Activated CD4-positive, alpha-beta T cell treated with anti-CD3 and anti-CD28 coated beads, Interleukin-2, amount 10 ng/mL, durations not matched to agents 7 days and 5 days (primary cell): ENCODE measurements at places on chromosomes 6 and 20. TPM values are rescaled to one million over a fixed set of nuclear protein-coding genes. Genes with fewer than 3 reads are reported as not detected.

DNA sequence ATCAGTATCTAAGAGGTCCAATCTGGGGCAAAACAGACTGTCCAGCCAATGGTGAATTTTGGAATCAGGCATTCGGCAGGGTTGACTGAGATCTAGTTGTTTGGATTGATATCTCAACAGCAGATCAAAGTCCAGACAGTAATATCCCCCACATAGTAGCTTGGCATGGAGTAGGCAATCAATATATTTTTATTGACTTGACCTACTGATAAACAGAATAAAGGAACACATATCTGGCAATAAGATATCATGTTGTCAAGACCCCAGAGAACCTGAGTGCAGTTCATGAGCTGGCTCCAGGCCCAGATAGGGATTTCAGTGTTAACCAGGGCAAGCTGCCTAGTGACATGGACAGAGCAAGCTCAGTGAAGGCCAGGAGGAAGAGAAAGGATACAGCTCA, 34.4 kb downstream of the TNFAIP3 start:
- no peak for DNase-seq
- no peak overlapping the region for H3K27ac ChIP-seq
- H3K4me1 ChIP-seq = peaks cover 29% of the 10 kb centered on the region
- H3K36me3 ChIP-seq = no peaks in the 10 kb centered on the region

GRCh38 chr6:113328886-113329381, 528.2 kb upstream of the MARCKS start:
- no peaks in the 10 kb centered on the region for H3K36me3 ChIP-seq
- no peaks in the 10 kb centered on the region for H3K4me1 ChIP-seq
- no peak overlapping the region for H3K27ac ChIP-seq
- H3K4me3 ChIP-seq = no peak overlapping the region

GRCh38 chr20:35695245-35695749, 3.9 kb downstream of the NFS1 start:
- no peak for DNase-seq
- no peak overlapping the region for H3K4me3 ChIP-seq
- H3K27me3 ChIP-seq = no peaks in the 10 kb centered on the region

DNA sequence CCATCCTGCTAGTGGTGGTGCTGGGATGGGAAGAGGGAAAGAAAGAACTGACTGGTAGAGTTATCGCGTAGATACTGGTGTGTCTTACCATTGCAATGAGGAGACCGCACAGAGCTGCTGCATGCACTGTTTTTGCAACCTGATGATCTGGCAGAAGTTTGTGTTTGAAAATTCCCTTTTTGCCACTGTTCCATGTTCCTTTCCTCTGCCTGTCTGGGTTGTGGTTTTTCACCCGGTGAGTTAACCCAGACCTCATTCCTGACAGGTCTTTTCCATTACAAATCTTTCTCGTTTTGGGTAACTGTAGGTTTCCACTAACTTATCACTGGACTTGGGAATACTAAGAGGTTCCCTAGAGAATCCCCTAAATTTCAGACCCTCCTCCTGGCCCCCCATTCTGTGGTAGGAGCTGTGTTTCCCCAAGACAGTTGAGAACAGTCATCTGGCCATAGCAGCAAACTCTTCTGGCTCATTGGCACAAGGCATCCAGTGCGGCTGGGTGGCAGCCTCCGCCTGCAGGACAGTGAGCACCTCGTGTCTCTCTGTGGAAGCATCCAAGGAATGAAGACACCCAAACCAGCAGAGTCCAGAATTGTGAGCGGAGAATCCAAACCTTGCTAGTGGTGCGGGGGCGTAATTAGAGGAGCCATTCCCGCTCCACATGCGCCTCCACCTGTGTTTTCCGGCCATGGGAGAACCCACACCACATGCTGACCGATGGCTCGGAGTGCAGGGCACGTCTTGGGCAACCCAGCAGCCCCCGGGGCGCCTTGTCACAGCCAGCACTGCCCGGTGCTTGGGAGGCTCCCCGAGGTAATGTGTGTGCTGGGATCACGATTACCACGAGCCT, 32.8 kb downstream of the ERMARD start:
- peaks cover 4% of the 10 kb centered on the region for H3K27me3 ChIP-seq
- no peak overlapping the region for H3K27ac ChIP-seq
- H3K36me3 ChIP-seq = peaks cover 16% of the 10 kb centered on the region
- H3K4me3 ChIP-seq = no peak overlapping the region

DNA sequence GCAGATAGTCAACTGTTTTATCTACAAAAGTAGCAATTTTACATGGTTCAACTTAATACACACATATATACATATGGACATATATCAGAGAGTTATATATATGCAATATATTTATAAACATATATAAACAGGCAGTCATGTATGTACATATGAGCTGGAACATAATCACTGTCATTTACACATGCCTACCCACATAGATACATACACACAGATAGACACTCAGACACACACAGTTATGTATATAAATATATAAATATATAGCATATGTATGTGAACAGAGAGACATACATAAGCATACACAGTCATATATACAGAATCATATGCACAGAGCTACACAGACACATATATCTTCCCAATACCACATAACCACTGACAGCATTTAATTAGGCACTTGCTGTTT, 2.2 kb downstream of the WFDC5 start:
- no peak for DNase-seq
- H3K36me3 ChIP-seq = no peaks in the 10 kb centered on the region
- no peak overlapping the region for H3K27ac ChIP-seq

GRCh38 chr6:146770965-146771735, 172.4 kb downstream of the ADGB start:
- H3K36me3 ChIP-seq = no peaks in the 10 kb centered on the region
- H3K4me3 ChIP-seq = peak overlapping the region; percentile 35

- H3K4me1 ChIP-seq = no peaks in the 10 kb centered on the region
- no peak overlapping the region for H3K4me3 ChIP-seq
- no peaks in the 10 kb centered on the region for H3K27me3 ChIP-seq
- H3K27ac ChIP-seq = no peak overlapping the region
- no peaks in the 10 kb centered on the region for H3K36me3 ChIP-seq
These were observed 636.1 kb downstream of the KIF16B start for GRCh38 chr20:15937179-15937578.

GRCh38 chr20:24913076-24913628, 35.9 kb upstream of the CST7 start:
- no peaks in the 10 kb centered on the region for H3K4me1 ChIP-seq
- DNase-seq = no peak
- no peaks in the 10 kb centered on the region for H3K36me3 ChIP-seq
- H3K27ac ChIP-seq = no peak overlapping the region
- no peaks in the 10 kb centered on the region for H3K27me3 ChIP-seq

DNA sequence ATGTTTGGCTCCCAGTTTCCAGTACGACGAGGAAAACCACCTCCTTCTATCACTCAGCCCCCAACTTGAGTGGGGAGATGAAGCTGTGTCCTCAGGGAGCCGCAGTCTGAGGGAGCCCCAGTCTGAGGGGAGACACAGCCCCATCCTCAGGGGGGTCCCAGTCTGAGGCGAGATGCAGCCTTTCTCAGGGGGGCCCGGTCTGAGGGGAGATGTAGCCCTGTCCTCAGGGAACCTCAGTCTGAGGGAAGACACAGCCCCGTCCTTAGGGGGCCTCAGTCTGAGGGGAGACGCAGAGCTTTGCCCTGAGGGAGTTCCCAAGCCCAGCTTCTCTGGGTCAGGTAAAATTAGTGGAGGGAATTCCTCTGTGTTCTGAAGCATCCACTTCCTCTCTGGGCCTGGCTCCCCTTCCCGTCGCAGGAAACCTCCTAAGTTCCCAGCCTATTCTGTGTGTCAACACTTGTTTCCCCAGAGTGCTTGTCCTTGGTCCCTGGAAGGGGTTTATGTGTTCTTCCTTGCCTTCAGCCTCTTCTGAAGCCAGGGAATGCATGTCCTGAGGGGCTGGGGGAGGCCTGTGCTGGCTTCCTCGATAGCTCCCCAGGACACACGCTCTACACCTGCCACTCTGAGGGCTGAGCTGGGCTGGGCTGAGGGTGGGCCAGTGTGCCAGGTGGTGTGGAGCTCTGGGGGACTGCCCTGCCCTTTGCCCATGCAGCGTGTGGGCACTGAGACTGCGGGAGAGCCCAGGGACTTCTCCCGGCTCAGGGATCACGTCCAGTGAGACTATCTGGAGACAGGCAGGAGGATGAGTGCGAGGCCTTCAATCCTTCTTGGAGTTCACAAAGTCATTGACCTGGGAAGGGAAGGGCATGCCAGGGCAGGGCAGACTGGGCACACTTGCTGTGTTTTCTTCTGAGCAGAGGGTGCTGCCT, 55.4 kb downstream of the VEGFA start:
- no peak overlapping the region for H3K27ac ChIP-seq
- no peak overlapping the region for H3K4me3 ChIP-seq
- H3K27me3 ChIP-seq = peaks cover 14% of the 10 kb centered on the region
- DNase-seq = no peak

- no peak for DNase-seq
- peak overlapping the region; percentile 22 for H3K27ac ChIP-seq
- no peak overlapping the region for H3K4me3 ChIP-seq
- peaks cover 28% of the 10 kb centered on the region for H3K36me3 ChIP-seq
- H3K4me1 ChIP-seq = peaks cover 62% of the 10 kb centered on the region
These were observed 174.7 kb downstream of the BACH2 start for GRCh38 chr6:90121982-90122381.

- H3K4me1 ChIP-seq = no peaks in the 10 kb centered on the region
- H3K27ac ChIP-seq = no peak overlapping the region
- H3K27me3 ChIP-seq = no peaks in the 10 kb centered on the region
- DNase-seq = no peak
- H3K36me3 ChIP-seq = no peaks in the 10 kb centered on the region
These were observed 271.1 kb downstream of the SAMD5 start for GRCh38 chr6:147779624-147780023.

GRCh38 chr6:37259191-37259590, 1.2 kb upstream of the TMEM217 start:
- peak overlapping the region; percentile 88 for H3K27ac ChIP-seq
- no peak for DNase-seq
- peak overlapping the region; percentile 87 for H3K4me3 ChIP-seq
- H3K27me3 ChIP-seq = no peaks in the 10 kb centered on the region
- H3K4me1 ChIP-seq = peaks cover 60% of the 10 kb centered on the region
- H3K36me3 ChIP-seq = peaks cover 19% of the 10 kb centered on the region

DNA sequence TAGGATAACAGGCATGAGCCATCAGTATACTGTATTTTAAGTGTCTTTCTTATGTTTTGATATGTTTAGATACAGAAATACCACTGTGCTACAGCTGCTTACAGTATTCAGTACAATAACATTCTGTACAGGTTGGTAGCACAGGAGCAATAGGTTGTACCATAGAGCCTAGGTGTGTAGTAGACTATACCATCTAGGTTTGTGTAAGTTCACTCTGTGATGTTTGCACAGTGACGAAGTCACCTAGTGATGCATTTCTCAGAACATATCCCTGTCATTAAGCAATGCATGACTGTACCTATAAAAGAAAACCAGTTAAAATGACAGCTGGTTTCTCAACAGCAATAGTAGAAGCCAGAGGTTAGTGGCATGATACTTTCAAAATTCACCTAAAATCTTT, 3.0 kb upstream of the ZBTB24 start:
- DNase-seq = no peak
- H3K36me3 ChIP-seq = peaks cover 15% of the 10 kb centered on the region
- H3K27me3 ChIP-seq = peaks cover 3% of the 10 kb centered on the region
- H3K4me1 ChIP-seq = peaks cover 34% of the 10 kb centered on the region

GRCh38 chr20:52805843-52806242, 166.3 kb upstream of the TSHZ2 start:
- DNase-seq = no peak
- H3K4me3 ChIP-seq = no peak overlapping the region
- peaks cover 7% of the 10 kb centered on the region for H3K27me3 ChIP-seq
- no peaks in the 10 kb centered on the region for H3K36me3 ChIP-seq
- no peaks in the 10 kb centered on the region for H3K4me1 ChIP-seq

DNA sequence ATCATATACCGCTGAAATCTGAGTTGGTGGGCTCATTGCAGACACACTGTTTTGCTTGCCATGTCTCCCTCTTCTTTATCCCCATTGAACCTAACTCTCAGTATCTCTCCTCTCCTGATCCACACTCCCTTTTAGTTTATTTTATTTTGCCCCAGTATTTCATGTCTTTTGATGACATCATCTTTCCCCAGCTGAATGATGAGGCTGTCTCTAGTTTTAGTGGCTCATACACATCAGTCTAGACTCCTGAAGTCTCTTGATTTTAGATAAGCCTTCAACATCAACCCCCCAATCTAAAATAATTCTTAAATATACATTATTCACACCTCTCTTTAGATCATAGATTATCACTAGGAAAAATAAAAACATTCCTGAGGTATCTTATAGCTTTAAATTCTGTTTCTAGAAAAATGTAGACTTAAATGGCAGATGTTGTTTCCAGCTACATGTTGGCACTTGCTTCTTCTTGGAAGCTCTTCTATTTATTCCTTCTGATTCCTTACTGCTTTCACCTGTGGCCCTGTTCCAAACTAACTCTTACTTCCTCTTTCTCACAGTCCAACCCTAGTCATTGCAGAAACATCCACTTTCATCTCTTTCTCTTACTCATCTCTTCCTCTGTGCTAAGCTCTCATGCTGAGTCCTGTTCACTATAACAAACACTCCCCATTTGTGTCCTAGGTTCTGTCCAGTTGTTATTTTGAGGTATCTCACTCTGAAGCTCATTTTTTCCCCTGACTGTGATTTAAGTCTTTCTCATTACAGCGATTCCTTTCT, 191.9 kb upstream of the SLC35B3 start:
- no peaks in the 10 kb centered on the region for H3K36me3 ChIP-seq
- H3K27ac ChIP-seq = no peak overlapping the region
- no peak overlapping the region for H3K4me3 ChIP-seq
- no peaks in the 10 kb centered on the region for H3K27me3 ChIP-seq
- DNase-seq = no peak

DNA sequence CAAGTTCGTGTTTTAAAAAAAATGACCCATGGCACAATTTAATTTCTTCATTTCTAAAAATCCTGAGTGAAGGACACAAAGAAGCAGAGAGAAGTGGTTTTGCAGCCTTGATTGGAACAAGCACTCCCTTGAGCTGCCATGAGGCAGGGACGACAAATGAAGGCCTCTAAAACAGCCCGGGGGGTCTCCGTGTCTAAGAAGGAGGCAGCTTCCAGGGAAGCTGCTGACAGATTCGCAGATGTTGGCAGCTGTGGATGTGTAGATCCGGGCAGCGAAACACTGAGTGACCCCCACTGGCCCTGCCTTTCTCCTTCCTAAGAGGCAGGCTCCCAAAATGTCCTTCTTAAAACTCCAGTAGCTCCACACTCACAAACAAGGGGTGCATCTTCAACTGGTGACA, 9.6 kb upstream of the LBP start:
- no peaks in the 10 kb centered on the region for H3K36me3 ChIP-seq
- no peak for DNase-seq
- no peak overlapping the region for H3K27ac ChIP-seq
- H3K27me3 ChIP-seq = peaks cover 13% of the 10 kb centered on the region

- peaks cover 24% of the 10 kb centered on the region for H3K4me1 ChIP-seq
- no peaks in the 10 kb centered on the region for H3K36me3 ChIP-seq
- no peaks in the 10 kb centered on the region for H3K27me3 ChIP-seq
These were observed 171.6 kb downstream of the ARID1B start for GRCh38 chr6:156948807-156949206.

- no peak for DNase-seq
- peaks cover 49% of the 10 kb centered on the region for H3K4me1 ChIP-seq
- peaks cover 2% of the 10 kb centered on the region for H3K36me3 ChIP-seq
- H3K27ac ChIP-seq = no peak overlapping the region
- peaks cover 65% of the 10 kb centered on the region for H3K27me3 ChIP-seq
These were observed 123.4 kb upstream of the AFDN start for GRCh38 chr6:167703347-167703746.

GRCh38 chr20:6157345-6157744, 34.5 kb upstream of the FERMT1 start:
- H3K27ac ChIP-seq = no peak overlapping the region
- H3K27me3 ChIP-seq = peaks cover 6% of the 10 kb centered on the region
- H3K36me3 ChIP-seq = no peaks in the 10 kb centered on the region
- no peak for DNase-seq

PNLDC1 gene
- total RNA-seq = 0.17 TPM

TRAPPC3L gene
- not detected for total RNA-seq

ISM1 gene
- 1.4 TPM for total RNA-seq

PRL gene
- not detected for total RNA-seq

RAET1L gene
- not detected for total RNA-seq
